ENCODE measurements at places on chromosomes 1 and 21.

DNA sequence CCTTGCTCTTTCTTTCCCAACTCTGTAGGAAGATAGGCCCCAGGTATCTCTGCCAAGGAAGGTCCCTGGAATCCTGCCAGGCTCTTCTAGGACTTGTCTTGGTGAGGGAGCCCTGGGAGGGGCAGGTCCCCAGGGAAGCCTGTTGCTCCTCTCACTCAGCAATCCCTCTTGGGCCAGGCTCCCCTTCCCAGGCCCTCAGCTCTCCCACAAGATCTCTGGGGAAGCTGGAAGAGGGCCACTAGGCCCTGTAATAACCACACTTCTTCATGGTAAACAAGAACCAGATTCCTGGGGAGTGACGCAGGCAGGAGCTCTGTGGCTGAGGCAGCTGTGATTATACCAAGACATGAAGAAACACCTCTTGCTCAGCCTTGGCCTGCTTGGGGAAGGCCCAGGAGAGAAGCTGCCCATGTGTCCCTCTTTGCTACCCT, 9.9 kb upstream of the MAPKAPK2 start:
- DNase-seq = no peak

DNA sequence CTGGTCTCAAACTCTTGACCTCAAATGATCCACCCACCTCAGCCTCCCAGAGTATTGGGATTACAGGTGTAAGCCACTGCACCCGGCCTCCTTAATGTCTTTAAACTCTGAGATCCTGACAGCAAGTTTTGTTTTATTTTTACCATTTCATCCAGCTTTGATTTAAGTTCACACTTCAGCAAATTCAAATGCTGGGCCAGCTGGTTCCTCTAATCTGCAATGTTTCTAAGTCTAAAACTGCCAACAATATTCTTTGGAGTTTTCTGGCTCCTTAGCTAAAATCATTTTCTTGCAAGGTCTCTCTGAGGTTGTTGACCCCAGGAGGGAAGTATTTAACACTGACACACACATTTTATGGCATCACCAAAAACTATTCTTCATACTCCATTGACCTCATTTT, 72.0 kb upstream of the COL24A1 start:
- no peak for DNase-seq

DNA sequence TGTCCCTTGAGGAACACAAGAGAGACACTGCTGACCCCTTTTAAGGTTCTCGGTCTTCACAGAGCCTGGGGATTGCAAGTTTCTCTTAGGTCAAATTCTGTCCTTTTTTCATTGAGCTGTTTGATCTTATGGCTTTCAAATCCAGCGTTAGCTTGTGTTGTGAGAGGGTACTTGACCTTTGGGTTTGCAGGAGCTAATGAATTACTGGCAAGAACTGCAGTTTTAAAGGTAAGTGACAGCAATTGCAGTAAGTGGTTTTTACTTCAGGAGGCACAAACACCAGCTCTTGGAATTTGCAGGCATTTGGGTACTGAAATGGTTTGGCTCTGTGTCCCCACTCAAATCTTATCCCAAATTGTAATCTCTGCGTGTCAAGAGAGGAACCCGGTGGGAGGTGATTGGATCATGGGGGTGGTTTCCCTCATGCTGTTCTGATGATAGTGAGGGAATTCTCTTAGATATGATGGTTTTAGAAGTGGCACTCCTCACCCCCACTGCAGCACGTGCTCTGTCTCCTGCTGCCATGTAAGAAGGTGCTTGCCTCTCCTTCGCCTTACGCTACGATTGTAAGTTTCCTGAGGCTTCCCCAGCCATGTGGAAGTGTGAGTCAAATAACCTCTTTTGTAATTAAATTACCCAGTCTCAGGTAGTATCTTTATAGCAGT, 134.5 kb upstream of the LYPLAL1 start:
- no peak for DNase-seq

- no peak for DNase-seq
Measured at GRCh38 chr1:66982561-66983260, 57.9 kb downstream of the MIER1 start.

DNA sequence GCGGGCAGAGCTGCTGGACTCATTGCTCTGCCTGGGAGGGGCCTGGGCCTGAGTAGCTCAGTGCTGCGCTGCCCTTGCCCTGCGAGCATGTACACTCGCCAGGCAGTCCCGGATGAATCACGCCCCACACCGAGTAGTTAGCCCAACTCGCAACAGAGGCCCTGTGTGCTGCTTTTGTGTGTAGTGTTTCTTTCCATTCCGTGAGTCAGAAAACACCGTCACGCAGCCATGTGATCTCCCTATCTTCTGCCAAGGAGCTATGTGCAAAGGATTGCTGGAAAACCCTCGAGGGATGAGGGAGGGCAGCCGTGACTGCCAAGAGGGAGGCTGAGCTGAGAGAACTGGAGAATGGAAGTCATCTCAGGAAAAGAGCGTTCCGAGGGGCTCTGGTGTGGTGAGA, 37.3 kb downstream of the NENF start:
- DNase-seq = no peak

DNA sequence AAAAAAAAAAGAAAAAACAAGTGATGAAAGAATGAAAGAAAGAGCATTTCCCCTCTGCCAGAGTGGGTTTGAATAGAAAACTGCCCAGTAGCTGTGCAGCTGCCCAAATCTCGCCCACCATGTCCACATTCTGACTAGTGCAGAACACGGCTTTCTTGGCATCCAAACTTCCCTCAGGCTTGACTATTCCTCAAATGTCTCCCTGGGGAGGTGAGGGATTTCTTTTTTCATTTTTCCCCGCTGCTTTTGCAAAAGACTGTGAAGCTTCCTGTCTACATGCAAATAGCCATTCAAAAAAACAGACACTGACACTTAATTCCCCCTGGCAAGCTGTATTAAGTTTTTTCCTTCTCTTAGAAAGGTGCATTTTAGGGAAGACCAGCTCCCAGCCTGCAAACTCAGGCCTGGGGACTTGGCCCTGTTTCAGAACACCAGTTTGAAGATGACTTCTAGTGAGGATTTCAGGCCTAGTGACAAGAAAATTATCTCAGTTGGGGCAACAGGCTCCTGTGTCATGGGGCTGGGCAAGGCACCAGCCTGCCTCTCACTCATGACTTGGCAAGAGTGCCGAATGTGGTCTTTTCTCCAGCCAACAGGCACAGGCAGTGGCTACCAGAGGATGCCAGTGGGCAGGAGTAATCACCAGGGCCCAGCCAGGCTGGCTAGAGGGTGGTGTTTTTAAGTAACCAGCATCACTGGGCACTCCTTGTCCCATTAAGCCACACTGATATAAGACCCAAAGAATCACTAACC, 178.1 kb upstream of the NFIA start:
- DNase-seq = no peak

All from activated CD4-positive, alpha-beta T cell treated with anti-CD3 and anti-CD28 coated beads, Interleukin-2, amount 50 U/mL, for 16 hours (primary cell).